ENCODE measurements at places on chromosomes 4 and X.

- no peaks in the 10 kb centered on the region for H3K27me3 ChIP-seq
- H3K4me1 ChIP-seq, result peaks cover 7% of the 10 kb centered on the region
- no peak overlapping the region for H3K4me3 ChIP-seq
- DNase-seq, result no peak
Observed at GRCh38 chr4:168683595-168683994, 186.7 kb downstream of the PALLD start.

GRCh38 chr4:152682143-152682941, 2.5 kb upstream of the TMEM154 start:
- H3K27me3 ChIP-seq, result no peaks in the 10 kb centered on the region
- no peaks in the 10 kb centered on the region for H3K36me3 ChIP-seq
- peaks cover 33% of the 10 kb centered on the region for H3K4me1 ChIP-seq
- H3K4me3 ChIP-seq, result no peak overlapping the region
- no peak for DNase-seq

DNA sequence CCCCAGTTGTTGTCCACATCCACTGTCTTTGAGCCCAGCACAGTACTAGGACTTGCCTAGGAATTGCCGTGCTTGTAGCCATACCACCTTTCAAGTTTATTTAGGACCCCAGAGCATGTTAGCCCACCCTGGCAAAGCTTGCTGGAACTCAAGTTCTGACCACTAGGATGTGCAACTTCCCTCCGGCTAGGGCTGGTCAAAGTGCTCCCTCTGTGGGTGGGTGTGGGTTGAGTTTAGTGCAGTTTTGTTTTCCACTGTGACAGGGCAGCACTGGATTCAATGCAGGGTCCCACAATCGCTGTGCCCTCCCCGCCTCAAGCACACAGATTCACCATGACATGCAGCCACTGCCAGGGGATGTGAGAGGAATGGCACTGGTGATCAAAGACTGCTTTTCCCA, 96.0 kb downstream of the RASGEF1B start:
- H3K4me3 ChIP-seq, result no peak overlapping the region
- H3K4me1 ChIP-seq, result no peaks in the 10 kb centered on the region
- H3K27me3 ChIP-seq, result no peaks in the 10 kb centered on the region
- no peak for DNase-seq

DNA sequence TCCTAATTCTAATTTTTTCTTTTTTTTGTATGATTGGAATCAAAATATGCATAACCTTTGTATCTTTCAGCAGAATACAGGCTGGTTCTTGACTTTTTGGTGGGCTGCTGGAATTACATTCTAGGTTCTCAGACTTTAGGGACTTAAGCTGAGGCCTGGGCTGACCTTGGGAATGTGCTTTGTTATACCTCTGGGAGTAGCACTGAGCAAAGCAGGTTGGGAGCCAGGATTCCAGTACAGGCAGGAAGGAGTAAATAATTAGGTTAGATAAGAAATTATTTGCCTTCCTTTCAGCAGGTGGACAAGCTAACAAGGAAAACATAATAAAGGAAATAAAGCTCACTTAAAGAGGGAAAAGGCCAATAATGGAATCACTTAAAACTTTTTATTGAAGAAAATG, 49.9 kb upstream of the SLC4A4 start:
- H3K4me3 ChIP-seq, result no peak overlapping the region
- no peaks in the 10 kb centered on the region for H3K36me3 ChIP-seq
- H3K4me1 ChIP-seq, result no peaks in the 10 kb centered on the region
- H3K27ac ChIP-seq, result no peak overlapping the region
- no peak for DNase-seq

- no peaks in the 10 kb centered on the region for H3K27me3 ChIP-seq
- H3K4me3 ChIP-seq, result no peak overlapping the region
- H3K4me1 ChIP-seq, result peaks cover 28% of the 10 kb centered on the region
- no peaks in the 10 kb centered on the region for H3K36me3 ChIP-seq
Observed at GRCh38 chrX:23885803-23886202, 21.9 kb downstream of the APOO start.

DNA sequence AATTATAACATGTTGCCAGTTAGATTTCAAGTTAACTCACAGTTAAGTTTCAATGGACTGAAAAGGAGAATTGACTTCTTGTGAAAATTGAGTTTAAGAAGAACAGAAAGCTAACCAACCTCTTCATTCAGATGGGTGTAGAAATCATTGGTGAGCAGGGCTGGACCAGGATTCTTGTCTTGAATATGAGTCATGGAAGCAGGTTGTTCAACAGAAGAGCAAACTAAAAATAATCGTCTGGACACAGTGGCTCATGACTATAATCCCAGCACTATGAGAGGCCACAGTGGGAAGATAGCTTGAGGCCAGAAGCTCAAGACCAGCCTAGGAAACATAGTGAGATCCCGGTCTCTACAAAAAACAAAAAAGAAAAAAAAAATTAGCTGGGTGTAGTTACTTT, 98.2 kb downstream of the ARSJ start:
- H3K27ac ChIP-seq, result no peak overlapping the region
- no peak overlapping the region for H3K4me3 ChIP-seq
- DNase-seq, result no peak
- H3K36me3 ChIP-seq, result no peaks in the 10 kb centered on the region

- H3K27me3 ChIP-seq, result no peaks in the 10 kb centered on the region
- no peak for DNase-seq
- no peaks in the 10 kb centered on the region for H3K36me3 ChIP-seq
- no peaks in the 10 kb centered on the region for H3K4me1 ChIP-seq
- no peak overlapping the region for H3K27ac ChIP-seq
Observed at GRCh38 chr4:94348666-94349065, 6.0 kb upstream of the HPGDS start.

DNA sequence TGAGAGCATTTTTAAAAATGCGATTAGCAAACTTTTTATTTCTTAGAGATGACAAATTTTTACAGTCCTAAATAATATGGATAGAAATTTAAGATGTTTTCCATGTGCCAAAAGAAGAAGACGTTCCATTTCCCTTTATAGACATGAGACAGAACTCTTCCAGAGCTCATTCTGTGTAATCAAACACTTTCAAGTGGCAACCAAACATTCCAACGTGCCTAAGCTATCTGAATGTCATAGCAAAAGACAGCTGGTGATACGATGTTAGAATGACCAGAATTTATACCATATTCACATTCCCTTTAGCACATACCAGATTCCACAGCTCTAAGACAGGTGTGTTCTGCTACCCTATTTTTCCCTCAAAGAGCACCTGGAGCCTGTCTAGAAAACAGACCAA, 133.2 kb downstream of the ENOX2 start:
- H3K27me3 ChIP-seq, result no peaks in the 10 kb centered on the region
- no peak overlapping the region for H3K4me3 ChIP-seq
- H3K27ac ChIP-seq, result no peak overlapping the region
- no peaks in the 10 kb centered on the region for H3K36me3 ChIP-seq
- no peak for DNase-seq
- peaks cover 11% of the 10 kb centered on the region for H3K4me1 ChIP-seq

DNA sequence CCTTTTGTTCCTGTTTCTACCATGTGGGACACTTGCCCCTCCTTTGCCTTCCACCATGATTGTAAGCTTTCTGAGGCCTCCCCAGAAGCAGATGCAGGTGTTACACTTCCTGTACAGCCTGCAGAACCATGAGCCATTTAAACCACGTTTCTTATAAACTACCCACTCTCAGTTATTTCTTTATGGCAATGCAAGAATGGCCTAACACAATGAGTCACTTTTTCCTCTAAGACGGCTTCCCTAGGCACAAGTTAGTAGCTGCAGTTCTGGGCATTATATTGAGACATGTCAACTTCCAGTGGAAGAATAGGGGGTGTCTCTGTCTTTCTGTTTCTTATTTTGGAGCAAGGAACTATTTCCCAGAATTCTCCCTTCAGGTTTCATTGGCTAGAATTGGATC, 32.9 kb upstream of the DIPK2B start:
- H3K4me1 ChIP-seq, result no peaks in the 10 kb centered on the region
- no peak for DNase-seq
- no peaks in the 10 kb centered on the region for H3K36me3 ChIP-seq
- no peaks in the 10 kb centered on the region for H3K27me3 ChIP-seq
- no peak overlapping the region for H3K4me3 ChIP-seq

DNA sequence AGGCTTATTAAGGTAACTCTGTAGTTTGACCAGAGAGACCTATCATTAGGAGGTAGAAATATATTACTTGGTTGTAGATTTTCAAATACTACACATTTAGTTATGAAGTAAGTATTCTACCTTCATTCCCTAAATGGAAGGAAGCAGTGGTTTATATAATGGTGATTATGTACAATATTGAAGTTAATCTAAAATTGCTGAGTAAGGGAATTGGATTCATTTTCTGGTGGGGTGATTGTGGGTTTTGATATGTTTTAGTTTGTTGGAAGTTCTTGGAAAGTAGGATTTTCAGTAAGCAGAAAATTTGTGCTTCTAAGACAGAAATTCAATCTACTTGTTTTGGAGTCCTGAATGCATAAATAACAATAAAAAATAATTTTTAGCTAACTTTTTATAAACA, 1830.9 kb upstream of the ADGRL3 start:
- no peaks in the 10 kb centered on the region for H3K4me1 ChIP-seq
- no peak for DNase-seq
- H3K36me3 ChIP-seq, result no peaks in the 10 kb centered on the region
- H3K4me3 ChIP-seq, result no peak overlapping the region
- no peak overlapping the region for H3K27ac ChIP-seq

DNA sequence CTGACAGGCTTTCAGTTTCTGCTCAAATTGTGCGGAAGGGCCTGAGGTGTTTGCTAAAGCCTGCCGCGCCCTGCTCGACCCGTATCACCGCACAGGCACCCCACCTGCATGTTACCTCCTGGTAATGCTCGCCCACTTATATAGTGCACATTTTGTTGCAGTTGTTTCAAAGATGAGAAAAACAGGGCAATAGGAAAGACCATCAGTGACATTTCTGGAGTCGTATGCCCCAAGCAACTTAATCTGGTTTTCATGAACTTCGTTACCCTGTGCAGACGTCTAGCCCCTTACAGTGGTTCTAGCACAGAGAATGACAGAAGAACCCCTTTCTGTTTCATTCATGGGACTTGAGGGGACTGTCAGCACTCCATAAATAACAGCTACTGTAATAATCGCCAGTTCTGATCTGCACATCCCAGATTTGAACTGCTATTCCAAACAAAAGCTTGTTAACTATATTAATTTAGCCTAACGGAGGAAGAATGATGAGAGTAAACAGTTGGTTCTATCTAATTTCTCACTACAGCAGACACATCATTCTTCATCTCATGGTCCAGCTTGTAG, 940 bp upstream of the DCTD start:
- DNase-seq, result no peak
- H3K27ac ChIP-seq, result peak overlapping the region; percentile 74
- no peaks in the 10 kb centered on the region for H3K27me3 ChIP-seq
- peaks cover 25% of the 10 kb centered on the region for H3K36me3 ChIP-seq

GRCh38 chr4:106816496-106816895, 219.6 kb downstream of the DKK2 start:
- DNase-seq, result no peak
- no peaks in the 10 kb centered on the region for H3K4me1 ChIP-seq
- no peaks in the 10 kb centered on the region for H3K36me3 ChIP-seq
- H3K27me3 ChIP-seq, result no peaks in the 10 kb centered on the region
- no peak overlapping the region for H3K4me3 ChIP-seq

GRCh38 chr4:165864271-165864670, 8.8 kb upstream of the TLL1 start:
- no peaks in the 10 kb centered on the region for H3K4me1 ChIP-seq
- no peak overlapping the region for H3K4me3 ChIP-seq
- no peak overlapping the region for H3K27ac ChIP-seq
- no peaks in the 10 kb centered on the region for H3K36me3 ChIP-seq

GRCh38 chr4:38871593-38871992, 4.0 kb downstream of the FAM114A1 start:
- peaks cover 48% of the 10 kb centered on the region for H3K36me3 ChIP-seq
- no peak for DNase-seq
- H3K27ac ChIP-seq, result no peak overlapping the region
- H3K27me3 ChIP-seq, result no peaks in the 10 kb centered on the region

GRCh38 chr4:83046693-83047473, 11.9 kb downstream of the COPS4 start:
- no peak for DNase-seq
- H3K36me3 ChIP-seq, result peaks cover 50% of the 10 kb centered on the region
- peaks cover 3% of the 10 kb centered on the region for H3K4me1 ChIP-seq
- H3K27ac ChIP-seq, result no peak overlapping the region

DNA sequence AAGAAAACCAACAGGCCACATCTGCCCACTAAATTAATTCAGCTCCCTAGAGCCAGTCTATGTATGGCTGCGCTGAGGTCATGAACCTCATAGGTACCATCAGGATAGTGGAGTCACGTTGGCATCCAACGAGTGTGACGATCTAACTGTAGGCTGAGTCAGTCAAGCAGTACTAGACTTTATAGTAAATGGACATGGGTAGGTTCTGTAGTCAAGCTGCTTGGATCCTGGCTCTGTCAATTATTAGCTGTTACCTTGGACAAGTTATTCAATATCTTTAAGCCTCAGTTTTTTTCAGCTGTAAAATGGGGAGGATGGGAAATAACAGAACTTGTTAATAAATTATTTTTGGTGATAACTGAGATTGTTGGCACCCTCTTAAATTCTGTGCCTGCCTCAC, 432.4 kb upstream of the RASGEF1B start:
- no peaks in the 10 kb centered on the region for H3K36me3 ChIP-seq
- no peak overlapping the region for H3K4me3 ChIP-seq
- no peaks in the 10 kb centered on the region for H3K27me3 ChIP-seq
- no peaks in the 10 kb centered on the region for H3K4me1 ChIP-seq
- no peak for DNase-seq

GRCh38 chr4:119132306-119132705, 3.3 kb upstream of the MYOZ2 start:
- no peaks in the 10 kb centered on the region for H3K27me3 ChIP-seq
- no peak for DNase-seq
- H3K4me3 ChIP-seq, result no peak overlapping the region
- H3K27ac ChIP-seq, result no peak overlapping the region

GRCh38 chrX:10199212-10199611, 42.4 kb downstream of the CLCN4 start:
- H3K27ac ChIP-seq, result no peak overlapping the region
- DNase-seq, result no peak
- no peaks in the 10 kb centered on the region for H3K27me3 ChIP-seq
- no peak overlapping the region for H3K4me3 ChIP-seq
- no peaks in the 10 kb centered on the region for H3K36me3 ChIP-seq

DNA sequence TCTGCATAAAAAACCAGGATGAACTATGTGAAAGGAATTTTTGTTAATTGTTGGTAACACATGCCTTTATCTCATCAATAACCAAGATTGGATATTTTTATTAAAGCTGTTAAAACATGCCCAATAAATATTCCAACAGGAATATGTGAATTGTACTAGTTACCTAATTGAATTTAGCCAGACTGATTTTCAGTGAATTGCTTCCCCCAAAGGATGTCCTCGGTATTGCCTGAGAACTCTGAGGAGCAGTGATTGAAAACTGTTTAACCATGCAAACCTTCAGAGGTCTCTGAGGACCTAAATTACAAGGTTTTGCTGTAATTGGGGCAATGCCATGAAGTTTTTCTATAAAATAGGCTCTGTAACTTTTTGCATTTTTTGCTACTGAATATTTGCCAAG, 66.6 kb downstream of the BLTP1 start:
- H3K27me3 ChIP-seq, result no peaks in the 10 kb centered on the region
- no peak overlapping the region for H3K4me3 ChIP-seq
- DNase-seq, result no peak
- no peaks in the 10 kb centered on the region for H3K4me1 ChIP-seq
